Type B pancreatic cell (in vitro differentiated cells): ENCODE measurements at places on chromosomes 2 and 18.

- H3K27me3 ChIP-seq, result no peaks in the 10 kb centered on the region
- no peak for DNase-seq
- H3K4me1 ChIP-seq, result no peaks in the 10 kb centered on the region
- no peak overlapping the region for H3K27ac ChIP-seq
- no peaks in the 10 kb centered on the region for H3K36me3 ChIP-seq
These were observed 1339.8 kb downstream of the DPP10 start for GRCh38 chr2:115782286-115782685.

DNA sequence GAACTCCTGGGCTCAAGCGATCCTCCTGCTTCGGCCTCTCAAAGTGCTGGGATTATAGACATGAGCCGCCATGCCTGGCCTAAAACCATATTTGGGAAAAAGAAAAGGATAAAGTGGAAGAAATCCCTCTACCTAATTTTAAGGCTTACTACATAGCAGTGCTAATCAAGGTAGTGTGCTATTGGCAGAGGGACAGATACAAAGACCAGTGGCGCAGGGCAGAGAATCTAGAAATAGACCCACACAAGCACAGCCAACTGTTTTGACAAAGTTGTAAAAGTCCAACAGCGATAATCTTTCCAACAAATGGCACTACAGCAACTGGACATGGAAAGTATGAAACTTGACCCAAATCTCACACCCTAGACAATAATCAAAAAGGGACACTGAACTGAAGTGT lies 138.4 kb downstream of the TFCP2L1 start:
- H3K27me3 ChIP-seq, result peaks cover 4% of the 10 kb centered on the region
- H3K4me1 ChIP-seq, result no peaks in the 10 kb centered on the region
- H3K36me3 ChIP-seq, result no peaks in the 10 kb centered on the region
- no peak overlapping the region for H3K27ac ChIP-seq

DNA sequence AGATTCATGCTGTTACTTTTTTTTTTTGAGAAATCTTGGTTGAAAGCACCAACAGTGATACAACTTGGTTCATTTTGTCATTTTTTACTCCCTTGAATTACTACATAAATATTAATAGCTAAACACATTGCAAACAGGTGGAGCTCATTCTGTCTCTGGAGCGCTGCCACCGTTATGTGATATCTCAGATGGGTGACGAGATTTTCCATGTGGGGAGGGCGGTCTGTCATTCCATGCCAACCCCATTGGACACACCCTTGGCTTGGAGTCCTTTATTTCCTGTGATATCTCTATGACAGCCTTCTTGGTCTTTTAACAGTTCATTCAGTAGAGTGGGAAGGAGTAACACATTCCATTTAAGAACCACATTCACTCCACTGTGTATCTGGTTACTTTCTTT lies 794.8 kb downstream of the SATB2 start:
- H3K27ac ChIP-seq, result no peak overlapping the region
- H3K36me3 ChIP-seq, result no peaks in the 10 kb centered on the region
- H3K27me3 ChIP-seq, result no peaks in the 10 kb centered on the region
- H3K4me1 ChIP-seq, result no peaks in the 10 kb centered on the region
- H3K4me3 ChIP-seq, result no peak overlapping the region

- no peaks in the 10 kb centered on the region for H3K36me3 ChIP-seq
- H3K27me3 ChIP-seq, result peaks cover 86% of the 10 kb centered on the region
- DNase-seq, result no peak
- H3K4me3 ChIP-seq, result peak within 1 kb of the TSS; percentile 90
These were observed at the start of gene HOXD1 for GRCh38 chr2:176187899-176188773. Gene HOXD1, plus strand, starts transcription at chr2:176188668. Its CDS starts 134 bp downstream, at chr2:176188802.

GRCh38 chr2:142220239-142220638 lies 89.4 kb upstream of the LRP1B start:
- no peak for DNase-seq
- H3K36me3 ChIP-seq, result no peaks in the 10 kb centered on the region
- H3K4me3 ChIP-seq, result no peak overlapping the region
- no peak overlapping the region for H3K27ac ChIP-seq
- no peaks in the 10 kb centered on the region for H3K27me3 ChIP-seq

- peaks cover 6% of the 10 kb centered on the region for H3K4me1 ChIP-seq
- H3K36me3 ChIP-seq, result peaks cover 4% of the 10 kb centered on the region
- H3K4me3 ChIP-seq, result no peak overlapping the region
- DNase-seq, result no peak
These were observed 189.4 kb downstream of the PLCL1 start for GRCh38 chr2:197993830-197994229.

GRCh38 chr2:46806526-46806925 lies 109.1 kb downstream of the MCFD2 start:
- no peaks in the 10 kb centered on the region for H3K36me3 ChIP-seq
- H3K27ac ChIP-seq, result no peak overlapping the region
- H3K4me1 ChIP-seq, result no peaks in the 10 kb centered on the region

DNA sequence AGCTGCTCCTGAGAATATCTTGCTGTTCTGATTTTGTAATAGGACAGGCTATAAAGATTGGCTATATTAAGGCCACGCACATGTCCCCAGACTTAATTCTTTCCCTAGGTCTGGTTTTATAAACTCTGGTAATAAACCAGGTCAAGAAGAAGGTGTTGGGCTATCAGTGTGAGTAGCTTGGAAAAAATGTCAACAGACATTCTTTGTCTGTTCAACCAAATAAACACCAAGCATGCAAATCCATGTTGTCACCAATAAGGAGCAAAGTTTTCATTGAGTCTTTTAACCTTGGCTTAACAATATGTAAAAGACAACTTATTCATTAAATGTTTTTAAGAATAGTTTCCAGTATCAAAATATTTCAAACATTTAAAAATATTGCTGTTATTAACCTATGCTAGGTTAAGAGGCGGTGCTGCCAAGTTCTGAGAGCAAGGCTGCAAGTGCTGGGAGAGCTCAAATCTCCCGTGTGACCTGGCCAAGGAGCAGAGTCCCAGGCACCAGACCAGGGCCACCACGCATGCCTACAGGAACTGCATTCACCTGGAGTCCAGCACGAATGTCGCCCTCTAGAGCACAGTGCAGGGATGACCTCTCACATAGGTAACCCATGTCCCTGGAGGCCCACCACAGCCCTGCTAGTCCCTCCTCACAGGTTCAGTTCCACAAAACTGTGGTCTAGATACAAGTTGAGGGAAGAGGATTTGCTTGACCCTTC lies 120.5 kb upstream of the POU3F3 start:
- H3K4me1 ChIP-seq, result peaks cover 3% of the 10 kb centered on the region
- no peaks in the 10 kb centered on the region for H3K36me3 ChIP-seq
- no peak for DNase-seq
- no peak overlapping the region for H3K4me3 ChIP-seq
- H3K27ac ChIP-seq, result no peak overlapping the region

DNA sequence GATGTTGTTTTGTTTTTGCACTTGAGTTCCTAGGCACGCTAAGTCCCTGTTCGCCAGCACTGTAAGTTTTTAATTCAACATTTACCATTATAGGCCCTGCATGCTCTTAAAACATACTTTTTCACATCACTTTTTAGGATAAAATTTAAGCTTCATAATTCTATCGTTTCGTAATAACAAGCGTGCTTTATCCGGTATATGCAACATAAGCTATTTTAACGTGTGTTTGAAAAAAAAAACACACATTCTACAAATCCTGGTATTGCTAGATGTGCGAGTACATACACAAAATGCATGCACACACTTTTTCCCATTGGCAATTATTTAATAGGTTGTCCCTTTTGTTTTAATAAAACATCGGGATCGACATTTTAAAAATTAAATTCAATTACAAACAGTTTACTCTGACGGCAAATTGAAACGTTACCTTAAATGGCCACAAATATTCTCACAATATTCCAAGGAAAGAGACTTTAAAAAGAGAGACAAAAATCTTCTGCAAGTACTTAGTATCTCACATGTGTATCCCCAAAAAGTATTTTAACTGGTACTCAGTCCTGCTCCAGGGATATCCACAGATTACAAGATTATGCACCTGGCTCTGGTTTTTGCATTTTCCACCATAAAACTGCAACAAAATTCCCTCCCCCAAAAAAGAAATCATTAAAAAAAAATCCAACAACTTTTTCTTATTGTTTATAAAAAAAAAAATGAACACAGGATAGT lies 1.0 kb upstream of the TCF4 start:
- H3K4me1 ChIP-seq, result peaks cover 12% of the 10 kb centered on the region
- H3K27ac ChIP-seq, result peak overlapping the region; percentile 87
- H3K36me3 ChIP-seq, result peaks cover 6% of the 10 kb centered on the region
- H3K27me3 ChIP-seq, result no peaks in the 10 kb centered on the region
- no peak for DNase-seq
